Vagina (tissue), 2 donors: ENCODE measurements at places on chromosomes 11 and 22. TPM values are rescaled to one million over a fixed set of nuclear protein-coding genes. Genes with fewer than 3 reads are reported as not detected.

GRCh38 chr11:2131371-2132236, 7.6 kb downstream of the IGF2 start:
- no peak overlapping the region for H3K27ac ChIP-seq
- no peak for DNase-seq
- H3K4me1 ChIP-seq, result no peaks in the 10 kb centered on the region
- H3K27me3 ChIP-seq, result no peaks in the 10 kb centered on the region
- H3K36me3 ChIP-seq, result no peaks in the 10 kb centered on the region
- H3K4me3 ChIP-seq, result no peak overlapping the region

Gene LINC01488
- not detected for total RNA-seq

- no peak overlapping the region for H3K4me3 ChIP-seq
- H3K27me3 ChIP-seq, result no peaks in the 10 kb centered on the region
- no peaks in the 10 kb centered on the region for H3K4me1 ChIP-seq
- no peaks in the 10 kb centered on the region for H3K36me3 ChIP-seq
- no peak overlapping the region for H3K27ac ChIP-seq
These were observed 1388.7 kb downstream of the BRD1 start for GRCh38 chr22:48438800-48439559.

- H3K4me1 ChIP-seq, result no peaks in the 10 kb centered on the region
- H3K27ac ChIP-seq, result no peak overlapping the region
- no peak for DNase-seq
- no peaks in the 10 kb centered on the region for H3K36me3 ChIP-seq
- no peaks in the 10 kb centered on the region for H3K27me3 ChIP-seq
These were observed 18.7 kb downstream of the IGF2 start for GRCh38 chr11:2120359-2121100.

DNA sequence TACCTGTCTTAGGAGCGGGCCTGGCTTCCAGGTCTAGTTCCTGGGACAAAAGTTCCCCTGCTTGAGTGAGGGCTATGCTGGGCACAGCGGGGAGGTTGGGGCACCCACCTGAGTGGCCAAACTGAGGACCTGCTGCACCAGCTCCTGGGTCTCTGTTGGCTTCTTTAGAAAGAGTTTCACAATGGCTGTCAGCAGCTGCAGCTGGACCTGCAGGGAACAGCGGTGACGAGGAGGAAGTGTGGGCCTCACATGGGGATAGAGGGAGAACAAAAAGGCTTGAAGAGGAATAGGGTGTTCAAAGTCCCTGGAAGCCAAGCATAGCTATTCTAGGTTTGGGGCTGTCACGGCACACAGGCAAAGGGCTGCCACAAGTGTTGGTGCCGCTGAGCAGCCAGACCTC, 26.7 kb upstream of the RASL10A start:
- H3K4me3 ChIP-seq, result no peak overlapping the region
- no peaks in the 10 kb centered on the region for H3K27me3 ChIP-seq
- no peaks in the 10 kb centered on the region for H3K36me3 ChIP-seq
- H3K4me1 ChIP-seq, result no peaks in the 10 kb centered on the region
- no peak overlapping the region for H3K27ac ChIP-seq

Gene SULT4A1
- total RNA-seq, result 3.2 TPM

GRCh38 chr11:74639533-74639932, 47.2 kb downstream of the POLD3 start:
- H3K27me3 ChIP-seq, result no peaks in the 10 kb centered on the region
- no peaks in the 10 kb centered on the region for H3K36me3 ChIP-seq
- DNase-seq, result no peak
- H3K4me3 ChIP-seq, result no peak overlapping the region
- H3K4me1 ChIP-seq, result peaks cover 18% of the 10 kb centered on the region
- H3K27ac ChIP-seq, result no peak overlapping the region

DNA sequence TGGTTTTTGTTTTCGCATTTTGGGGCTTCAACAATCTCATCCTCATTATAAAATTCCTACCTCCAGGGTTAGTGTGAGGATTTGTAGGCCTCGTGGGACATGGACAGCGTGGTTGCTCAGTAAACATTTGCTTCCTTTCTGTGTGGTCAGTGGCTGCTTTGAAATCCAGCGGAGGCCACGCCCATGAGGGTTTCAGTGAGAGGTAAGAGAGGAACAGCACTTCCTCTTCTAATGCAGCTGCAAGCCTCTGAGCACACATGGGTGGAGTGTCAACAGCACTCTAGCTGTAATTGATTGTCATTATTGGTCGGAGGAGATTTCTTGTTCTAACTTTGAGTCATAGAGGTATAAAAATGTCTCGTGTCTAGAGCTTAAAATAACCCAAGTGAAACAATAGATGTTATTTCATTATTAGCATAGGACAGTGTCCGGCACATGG, 6.0 kb upstream of the ARHGAP42 start:
- no peaks in the 10 kb centered on the region for H3K36me3 ChIP-seq
- no peak overlapping the region for H3K27ac ChIP-seq
- peaks cover 22% of the 10 kb centered on the region for H3K4me1 ChIP-seq
- no peak overlapping the region for H3K4me3 ChIP-seq

- no peak overlapping the region for H3K4me3 ChIP-seq
- H3K27ac ChIP-seq, result no peak overlapping the region
- no peaks in the 10 kb centered on the region for H3K36me3 ChIP-seq
- no peaks in the 10 kb centered on the region for H3K27me3 ChIP-seq
These were observed 43.2 kb downstream of the PANX1 start for GRCh38 chr11:94171693-94172440.

DNA sequence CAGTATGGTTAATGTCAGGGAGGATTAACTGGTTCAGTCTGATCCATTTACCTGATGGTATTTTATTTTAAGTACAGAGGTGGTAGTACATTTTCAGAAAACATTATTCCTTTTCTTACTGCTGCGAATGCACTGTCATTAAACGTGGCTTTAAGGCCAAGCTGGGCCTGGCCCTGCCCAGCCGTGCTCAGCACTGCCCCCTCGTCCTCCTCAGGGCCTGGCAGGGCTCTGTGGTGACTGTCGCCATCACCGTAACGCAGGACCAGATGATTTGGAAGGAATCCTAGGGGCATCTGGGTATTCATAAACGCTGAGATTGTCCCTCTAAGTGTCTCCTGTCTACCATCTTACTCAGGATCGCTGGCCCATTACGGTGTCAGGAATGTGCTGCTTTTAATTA, 302.0 kb downstream of the TBC1D22A start:
- H3K36me3 ChIP-seq, result no peaks in the 10 kb centered on the region
- no peak overlapping the region for H3K4me3 ChIP-seq
- no peaks in the 10 kb centered on the region for H3K4me1 ChIP-seq
- no peak for DNase-seq
- no peak overlapping the region for H3K27ac ChIP-seq
- no peaks in the 10 kb centered on the region for H3K27me3 ChIP-seq

Gene HPS5
- 17.4 TPM for total RNA-seq
